ENCODE measurements at places on chromosomes 5 and 9.

DNA sequence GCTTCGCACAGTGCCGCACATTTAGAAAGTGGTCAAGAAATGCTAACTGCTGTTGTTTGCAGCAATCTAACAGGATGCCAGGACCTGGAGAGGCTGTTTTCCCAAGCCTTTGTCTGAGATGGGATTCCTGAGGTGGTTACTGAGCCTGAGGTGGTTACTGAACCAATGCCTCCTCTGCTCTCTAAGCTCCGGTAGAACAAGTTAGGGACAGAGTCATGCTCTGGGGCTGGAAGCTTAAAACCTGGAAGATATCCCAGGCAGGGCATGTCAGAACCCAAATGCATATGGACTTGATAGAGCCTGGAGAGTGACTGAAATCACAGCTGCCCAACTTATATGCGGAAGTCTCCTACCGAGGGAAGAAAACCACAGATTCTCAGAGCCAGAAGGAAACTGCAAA, 46.5 kb upstream of the FAT2 start:
- DNase-seq: no peak

GRCh38 chr9:131977109-131977838, 102.4 kb downstream of the MED27 start:
- DNase-seq: no peak

DNA sequence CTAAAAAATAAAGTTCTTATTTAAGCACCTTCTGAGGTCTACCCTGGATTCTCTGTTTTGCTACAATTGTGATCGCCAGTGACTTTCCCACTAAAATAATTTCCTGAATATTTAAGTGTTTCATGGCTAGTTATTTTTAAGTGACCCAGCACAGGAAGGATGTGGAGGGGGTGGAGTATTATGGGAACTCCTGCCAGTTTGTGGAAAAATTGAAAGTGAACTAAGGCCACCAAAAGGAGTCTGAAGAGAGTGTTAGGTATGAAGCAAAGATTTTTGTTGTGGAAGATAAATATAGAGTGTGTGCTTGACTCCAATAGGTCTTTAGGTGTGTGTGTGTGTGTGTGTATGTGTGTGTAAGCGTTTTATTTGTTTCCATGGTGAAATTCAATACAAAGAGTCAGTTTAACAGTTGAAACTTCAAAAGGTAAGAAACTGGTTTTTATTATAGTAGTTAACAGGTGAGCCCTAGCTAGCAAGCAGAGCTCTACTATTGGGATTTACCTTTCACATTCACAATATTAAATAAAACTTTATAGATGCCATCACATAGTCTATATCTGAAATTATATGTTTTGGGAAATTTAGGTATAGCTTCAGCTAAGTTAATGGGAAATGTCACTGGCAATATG, 25.6 kb downstream of the RASGRF2 start:
- DNase-seq: no peak

GRCh38 chr5:151095341-151096000, 14.6 kb upstream of the TNIP1 start:
- no peak for DNase-seq

- no peak for DNase-seq
Measured at GRCh38 chr5:60102961-60103693, 209.6 kb upstream of the PDE4D start.

- DNase-seq: no peak
Measured at GRCh38 chr5:111734013-111734412, 23.0 kb downstream of the NREP start.

DNA sequence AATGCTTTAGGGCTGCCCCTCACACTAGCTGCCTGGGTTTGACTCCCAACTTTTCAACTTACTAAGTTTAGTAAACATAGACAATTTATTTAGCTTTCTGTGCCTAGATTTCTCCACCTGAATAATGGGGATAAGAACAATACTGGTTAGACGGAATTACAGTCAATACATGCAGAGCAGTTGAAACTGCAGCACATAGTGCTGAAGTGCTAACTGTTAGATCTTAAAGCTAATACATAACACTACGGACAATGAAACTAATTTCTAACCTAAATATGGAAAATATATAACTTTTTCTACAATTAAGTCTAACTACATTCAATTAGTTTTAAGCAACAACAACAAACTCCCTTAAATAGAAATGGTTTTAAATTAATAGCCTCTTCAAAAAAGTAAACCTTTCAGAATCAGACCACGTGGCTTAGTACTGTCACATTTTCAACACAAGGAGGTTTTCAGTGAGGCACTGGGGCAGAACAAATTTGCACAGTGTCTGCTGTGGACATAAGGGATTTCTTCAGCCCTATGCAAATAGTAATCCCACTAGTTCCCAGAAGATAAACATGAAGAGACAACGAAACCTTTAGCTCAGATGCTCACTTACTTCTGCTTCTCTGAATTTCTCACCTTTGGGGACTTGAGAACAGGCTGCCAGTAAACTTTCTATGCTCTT, 293.4 kb downstream of the EDIL3 start:
- DNase-seq: no peak

Data from GM04503 (cell line).